Cerebellar cortex (tissue), 1 donor: ENCODE measurements at places on chromosomes 6 and 20.

DNA sequence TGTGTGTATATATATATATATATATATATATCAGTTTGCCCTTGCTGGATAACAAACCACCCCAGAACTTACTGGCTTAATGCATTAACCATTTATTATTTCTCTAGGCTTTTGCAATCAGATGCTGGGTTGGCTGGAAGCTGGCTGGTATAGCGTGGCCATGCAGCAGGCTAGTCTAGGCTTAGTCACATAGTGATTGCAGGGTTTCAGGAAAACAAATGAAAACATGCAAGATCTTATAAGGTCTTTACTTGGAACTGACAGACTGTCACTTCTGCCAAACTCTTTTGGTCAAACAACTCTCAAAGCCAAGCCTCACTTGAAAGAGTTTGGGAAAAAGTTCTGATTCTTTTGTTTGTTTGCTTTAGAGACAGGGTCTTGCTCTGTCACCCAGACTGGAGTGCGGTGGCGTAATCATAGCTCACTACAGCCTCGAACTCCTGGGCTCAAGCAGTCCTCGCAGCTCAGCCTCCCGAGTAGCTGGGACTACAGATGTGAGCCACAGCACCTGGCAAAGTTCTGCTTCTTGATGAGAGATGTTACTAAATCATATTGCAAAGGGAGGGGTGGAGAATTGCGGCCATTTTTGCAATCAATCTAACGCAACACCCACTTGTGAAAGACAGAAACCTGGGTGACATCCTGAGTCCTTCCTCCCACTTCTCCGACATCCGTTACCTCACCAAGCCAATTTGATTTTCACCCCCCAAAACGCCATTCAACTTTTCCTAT is 74.6 kb upstream of the RNF24 start:
- DNase-seq, result no peak

DNA sequence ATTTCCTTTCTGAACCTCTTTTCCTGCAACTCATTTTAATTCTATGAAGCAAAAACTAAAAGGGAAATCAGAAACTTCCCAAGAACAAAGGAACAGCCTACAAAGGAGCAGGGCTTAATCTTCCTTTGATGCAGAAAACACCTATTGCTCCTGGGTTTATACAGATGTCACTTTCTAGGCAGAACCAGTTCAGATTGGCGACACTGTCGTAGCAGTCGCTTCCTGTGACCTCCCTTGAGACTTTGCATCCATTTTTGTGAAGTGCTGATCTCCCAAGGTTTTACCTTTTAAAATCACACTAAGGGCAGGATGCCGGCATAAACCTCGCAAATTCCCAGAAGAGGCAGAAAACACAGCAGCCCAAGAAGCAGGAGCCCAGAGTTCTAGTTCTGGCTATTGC is 40.1 kb downstream of the JAG1 start:
- DNase-seq, result no peak

- no peak for DNase-seq
These were observed 204.5 kb upstream of the TAB2 start for GRCh38 chr6:149112976-149113375.

DNA sequence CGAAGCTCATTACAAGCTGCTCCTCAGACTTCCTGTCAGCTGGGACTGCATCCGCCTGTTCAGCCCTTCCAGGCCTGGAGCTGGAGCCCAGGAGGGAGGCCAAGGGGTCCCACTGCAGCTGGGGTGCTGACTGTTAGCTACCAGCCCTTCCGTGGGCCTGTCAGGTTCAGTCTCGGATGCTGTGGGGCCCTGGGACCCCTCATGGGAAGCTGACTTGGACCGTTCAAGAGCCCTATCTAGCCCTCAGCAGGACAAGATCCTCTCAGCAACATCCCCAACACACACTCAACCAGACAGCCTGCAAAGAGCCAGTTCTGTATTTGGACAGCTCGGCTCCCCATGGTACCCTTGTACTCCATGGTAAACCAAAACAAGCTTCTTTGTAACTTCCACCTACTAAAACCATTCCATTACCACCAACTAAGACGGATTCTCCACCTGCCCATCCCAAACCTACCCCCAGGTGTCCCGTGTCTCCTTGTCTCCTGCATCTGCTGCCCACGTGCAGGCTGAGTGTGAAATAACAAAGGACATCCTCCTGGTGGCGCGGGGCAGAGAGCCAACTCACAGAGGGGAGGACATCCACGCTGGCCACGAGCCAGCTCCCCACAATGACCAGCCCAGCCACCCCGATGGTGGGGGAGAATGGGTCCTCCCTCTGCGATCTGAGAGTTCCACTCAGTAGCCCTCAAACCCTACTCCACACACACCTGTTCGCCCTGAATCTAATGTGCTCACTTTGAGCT is 111.2 kb downstream of the TAF4 start:
- DNase-seq, result no peak

DNA sequence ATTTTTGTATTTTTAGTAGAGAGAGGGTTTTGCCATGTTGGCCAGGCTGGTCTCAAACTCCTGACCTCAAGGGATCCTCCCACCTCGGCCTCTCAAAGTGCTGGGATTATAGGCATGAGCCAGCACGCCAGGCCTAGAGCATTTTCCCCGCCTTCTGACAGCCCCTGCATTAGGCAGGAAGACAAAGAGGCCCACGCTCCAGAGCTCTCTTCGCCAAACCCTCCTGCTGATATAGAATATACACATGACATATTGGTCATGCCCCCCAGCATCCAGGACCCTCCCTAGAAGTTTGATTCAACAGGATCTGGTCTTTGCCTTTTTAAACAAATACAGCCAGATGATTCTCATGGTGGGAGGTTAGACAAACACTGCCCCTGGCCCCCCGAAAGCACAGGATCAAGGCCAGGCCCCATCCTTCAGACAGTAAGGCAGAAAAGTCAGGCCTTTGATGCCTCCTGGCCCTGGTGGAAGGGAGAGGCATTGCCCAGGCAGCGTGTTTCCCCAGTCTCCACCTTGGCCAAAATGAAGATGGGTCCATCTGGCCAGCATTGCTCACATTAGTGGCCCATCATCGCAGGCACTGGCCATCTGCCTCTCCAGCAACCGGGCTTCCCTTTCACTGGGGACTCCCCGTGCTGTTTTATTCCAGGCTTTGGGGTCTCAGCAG is 4.4 kb downstream of the SULF2 start:
- no peak for DNase-seq

- no peak for DNase-seq
These were observed 154.0 kb downstream of the LY86 start for GRCh38 chr6:6742535-6742934.

DNA sequence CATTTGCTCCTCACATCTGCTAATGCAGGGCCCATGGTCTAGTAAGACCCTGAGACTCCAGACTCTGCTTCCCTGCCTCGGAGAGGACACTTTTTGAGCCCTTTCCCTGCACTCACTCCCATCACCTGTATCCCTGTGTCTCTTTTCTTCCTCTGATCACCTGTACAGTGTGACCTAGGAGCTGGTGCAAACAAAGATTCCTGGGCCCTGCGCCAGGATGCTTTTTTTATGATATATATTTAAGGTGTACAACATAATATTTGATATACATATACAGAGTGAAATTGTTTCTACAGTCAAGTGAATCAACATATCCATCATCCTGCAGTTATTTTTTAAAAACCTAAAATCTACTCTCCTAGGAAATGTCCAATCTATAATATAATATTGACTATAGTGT is 355.4 kb downstream of the MAFB start:
- DNase-seq, result no peak

GRCh38 chr20:1322511-1323245 is 6.3 kb downstream of the SDCBP2 start:
- DNase-seq, result no peak

- DNase-seq, result no peak
These were observed 109.8 kb downstream of the EYA4 start for GRCh38 chr6:133350928-133351327.

- DNase-seq, result peak; percentile 79
These were observed 18.3 kb downstream of the CHRNA4 start for GRCh38 chr20:63342561-63343459.

DNA sequence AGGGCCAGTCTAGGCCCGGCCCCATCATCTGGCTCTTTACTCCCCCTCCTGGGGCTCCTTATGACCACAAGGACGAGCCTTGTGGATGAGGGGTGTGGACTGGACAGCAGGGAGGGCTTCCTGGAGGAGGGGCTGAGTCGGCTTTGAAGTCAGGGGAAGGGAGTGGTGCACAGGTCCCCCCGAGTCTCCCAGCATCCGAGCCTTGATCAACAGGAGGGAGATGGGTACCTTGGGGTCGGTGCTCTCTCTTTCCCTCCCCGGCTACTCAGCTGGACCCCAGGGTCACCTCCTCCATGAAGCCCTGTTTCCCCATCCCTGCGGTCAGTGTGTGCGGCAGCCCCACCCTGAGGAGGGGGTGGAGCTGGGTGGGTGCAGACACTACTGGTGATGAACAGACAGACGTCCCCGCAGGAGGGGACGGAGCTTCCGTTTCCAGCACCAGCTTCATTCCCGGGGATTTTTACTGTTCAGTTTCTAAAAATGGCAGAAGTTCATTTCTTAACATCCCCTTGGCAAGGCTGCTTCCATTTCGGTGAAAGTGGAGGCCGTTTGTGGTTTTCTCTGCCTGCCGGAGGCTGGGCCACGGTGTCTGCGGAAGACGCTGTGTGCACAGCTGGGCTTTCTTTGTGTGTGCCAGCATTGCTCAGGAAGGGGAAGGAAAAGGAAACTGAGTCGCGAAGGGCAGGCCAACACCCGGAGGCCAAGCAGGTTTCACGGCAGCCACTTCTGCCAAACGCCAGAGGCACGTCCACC is 19.6 kb downstream of the NTSR1 start:
- no peak for DNase-seq

- DNase-seq, result no peak
These were observed 82.7 kb upstream of the FOXC1 start for GRCh38 chr6:1527073-1527457.

- DNase-seq, result no peak
These were observed 40.8 kb downstream of the DNAH8 start for GRCh38 chr6:38755874-38756273.

DNA sequence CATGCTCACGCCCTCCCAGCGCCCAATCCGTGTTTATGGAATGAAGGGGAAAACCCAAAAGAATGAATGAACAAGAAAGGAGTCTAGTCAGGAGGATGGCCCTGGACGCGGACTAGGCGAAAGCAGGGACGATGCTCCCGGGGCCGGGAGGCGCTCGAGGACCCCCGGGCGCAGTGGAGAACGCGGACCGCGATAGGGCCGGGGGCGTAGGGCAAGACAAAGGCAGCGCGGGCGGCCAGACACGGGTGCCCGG is 758 bp downstream of the GCLC start:
- peak; percentile 40 for DNase-seq

DNA sequence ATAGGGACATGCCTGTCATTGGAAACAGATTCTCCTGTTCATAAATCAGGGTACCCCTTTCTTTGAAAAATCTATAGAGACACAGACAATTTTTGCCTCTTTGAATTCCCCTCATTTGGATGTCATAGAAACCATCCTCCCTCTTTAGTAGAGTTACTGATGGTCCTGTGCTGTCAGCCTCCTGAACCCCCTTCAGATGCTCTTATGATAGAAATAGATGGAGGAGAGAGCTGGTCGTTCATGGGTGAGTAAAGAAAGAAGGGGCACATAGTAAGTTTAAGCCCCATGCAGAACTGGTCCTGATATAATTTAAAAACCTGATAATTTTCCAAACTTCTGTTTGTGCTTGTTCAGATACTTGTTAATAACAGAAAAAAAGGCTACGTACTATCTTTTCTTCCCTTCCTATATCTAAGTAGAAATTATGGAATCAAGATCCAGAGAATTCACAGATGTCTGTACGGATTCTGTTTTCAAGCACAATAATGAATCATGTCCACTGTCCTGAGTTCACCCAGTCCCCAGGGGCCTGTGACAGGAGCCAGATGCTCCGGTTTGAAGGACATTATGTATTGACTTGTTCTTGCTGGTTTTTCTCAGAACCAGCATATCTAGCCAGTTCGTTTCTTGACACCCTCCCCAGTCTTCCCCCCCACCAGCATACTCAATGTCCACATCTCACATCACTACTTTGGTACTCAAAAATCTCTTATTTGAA is 78.1 kb downstream of the NCOA7 start:
- DNase-seq, result peak; percentile 41

DNA sequence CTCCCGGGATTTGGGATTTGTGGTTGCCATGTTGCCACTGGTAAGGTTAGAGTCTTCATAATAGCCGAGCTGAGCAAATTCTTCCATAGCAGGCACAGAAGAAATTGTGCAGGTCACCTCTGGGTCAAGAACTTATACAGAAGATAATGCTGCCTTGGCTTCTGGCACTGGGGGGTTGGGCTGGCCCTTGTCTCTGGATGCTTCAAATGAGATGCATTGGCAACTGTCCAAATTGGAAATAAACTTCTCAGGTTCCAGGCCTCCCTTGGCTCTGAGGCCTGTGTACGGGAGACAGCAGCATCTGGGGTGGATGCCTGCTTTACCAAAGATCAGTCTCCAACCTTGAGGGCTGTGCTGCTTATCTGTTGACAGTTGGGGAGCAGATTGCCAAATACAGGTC is 26.2 kb downstream of the MYO6 start:
- DNase-seq, result peak; percentile 23

DNA sequence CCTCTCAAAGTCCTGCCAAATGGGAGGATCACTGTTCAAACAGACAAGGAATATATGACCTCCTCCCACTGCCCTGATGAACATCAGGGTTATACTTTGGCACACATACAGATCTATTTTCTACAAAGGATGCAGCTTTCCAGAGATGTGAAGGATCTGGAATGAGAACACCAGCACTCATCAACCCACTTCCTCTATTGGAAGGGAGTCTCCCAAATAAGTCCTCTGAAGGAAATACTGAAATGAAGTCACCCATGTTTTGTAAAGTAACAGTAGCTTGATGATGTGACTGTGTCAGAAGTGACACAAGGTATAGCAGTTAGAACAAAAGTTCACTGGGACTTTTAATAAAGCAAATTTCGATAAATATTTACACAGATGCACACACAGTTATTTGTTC is 104.9 kb downstream of the OGFRL1 start:
- DNase-seq, result no peak

- no peak for DNase-seq
These were observed 4.0 kb downstream of the QKI start for GRCh38 chr6:163418311-163419029.

GRCh38 chr6:20681243-20681684 is 147.0 kb downstream of the CDKAL1 start:
- DNase-seq, result no peak

- DNase-seq, result no peak
These were observed 135.2 kb upstream of the TCF21 start for GRCh38 chr6:133753756-133754155.

- DNase-seq, result no peak
These were observed 33.4 kb downstream of the DHX35 start for GRCh38 chr20:38995536-38996044.

- DNase-seq, result no peak
These were observed 187.7 kb upstream of the PRSS16 start for GRCh38 chr6:27059621-27060425.

DNA sequence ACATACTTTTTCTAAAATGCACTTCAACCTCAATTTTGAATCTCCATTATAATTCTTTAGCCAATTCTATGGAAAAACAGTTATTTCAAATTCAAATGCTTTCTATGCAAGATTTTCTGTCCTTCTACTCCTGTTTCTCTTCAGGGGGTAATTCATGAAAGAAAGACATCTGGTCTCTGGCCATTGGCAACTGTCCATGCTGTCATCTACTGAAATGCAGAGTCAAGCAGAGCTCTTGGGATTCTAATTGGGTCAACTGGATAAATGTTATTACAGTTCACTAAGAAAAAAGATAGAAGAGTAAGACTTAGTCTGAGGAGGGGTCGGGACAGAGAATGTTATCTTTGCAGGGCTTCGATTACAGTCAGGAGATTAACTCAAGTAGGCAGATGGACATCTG is 22.0 kb upstream of the BMP5 start:
- DNase-seq, result peak; percentile 36
